ENCODE measurements at places on chromosomes 7 and 10.

DNA sequence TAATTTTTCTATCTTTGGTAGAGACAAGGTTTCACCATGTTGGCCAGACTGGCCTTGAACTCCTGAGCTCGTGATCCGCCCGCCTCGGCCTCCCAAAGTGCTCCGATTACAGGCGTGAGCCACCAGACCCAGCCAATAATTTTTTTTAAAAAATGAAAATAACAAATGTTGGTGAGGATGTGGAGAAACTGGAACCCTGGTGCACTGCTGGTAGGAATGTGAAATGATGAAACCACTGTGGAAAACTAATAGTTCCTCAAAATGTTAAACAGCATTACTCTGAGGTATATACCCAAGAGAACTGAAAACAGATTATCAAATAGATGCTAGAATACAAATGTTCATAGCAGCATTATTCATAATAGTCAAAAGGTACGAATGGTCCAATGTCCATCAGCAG is 23.0 kb upstream of the YWHAG start:
- DNase-seq = no peak

GRCh38 chr7:44637788-44638594 is 31.6 kb downstream of the OGDH start:
- peak; percentile 42 for DNase-seq

- DNase-seq = no peak
These were observed 26.5 kb upstream of the PRKAG2 start for GRCh38 chr7:151903249-151904032.

GRCh38 chr7:664997-665735 is 61.3 kb upstream of the DNAAF5 start:
- no peak for DNase-seq

- DNase-seq = no peak
These were observed 69.3 kb upstream of the PARD3 start for GRCh38 chr10:34884272-34884952.

DNA sequence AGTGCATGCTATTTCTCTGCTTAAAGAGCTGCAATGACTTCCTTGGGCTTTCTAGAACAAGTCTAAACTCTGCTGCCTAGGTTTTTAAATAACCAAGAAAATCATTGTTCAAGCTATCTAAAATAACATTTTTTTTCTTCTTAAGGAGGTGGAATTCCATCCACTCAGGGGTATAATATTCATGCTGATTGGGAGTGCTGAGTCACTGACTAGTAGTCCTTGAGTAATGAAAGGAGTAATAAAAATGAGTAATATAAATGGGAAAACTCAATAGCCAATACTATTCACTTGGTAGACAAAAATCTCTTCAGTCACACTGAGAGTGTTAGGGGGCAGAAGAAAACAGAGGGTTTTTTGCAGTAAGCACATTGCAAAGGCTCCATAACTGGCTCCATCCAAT is 72.0 kb downstream of the GFRA1 start:
- DNase-seq = no peak

DNA sequence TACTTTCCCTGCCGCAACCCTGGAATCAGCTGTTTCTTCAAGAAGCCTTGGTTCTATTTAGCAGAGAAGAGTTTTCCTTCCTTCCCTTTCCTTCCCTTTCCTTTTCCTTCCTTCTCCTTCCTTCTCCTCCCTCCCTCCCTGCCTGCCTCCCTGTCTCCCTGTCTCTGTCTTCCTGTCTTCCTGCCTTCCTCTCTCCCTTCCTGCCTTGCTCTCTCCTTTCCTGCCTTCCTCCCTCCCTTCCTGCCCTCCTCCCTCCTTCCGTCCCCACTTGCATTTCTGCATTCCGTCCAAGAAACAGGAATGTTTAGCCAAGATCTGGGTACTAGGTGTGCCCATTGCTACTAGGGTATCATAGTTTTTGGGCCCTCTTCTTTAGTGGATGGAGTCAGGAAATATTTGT is 21.9 kb downstream of the SND1 start:
- no peak for DNase-seq

DNA sequence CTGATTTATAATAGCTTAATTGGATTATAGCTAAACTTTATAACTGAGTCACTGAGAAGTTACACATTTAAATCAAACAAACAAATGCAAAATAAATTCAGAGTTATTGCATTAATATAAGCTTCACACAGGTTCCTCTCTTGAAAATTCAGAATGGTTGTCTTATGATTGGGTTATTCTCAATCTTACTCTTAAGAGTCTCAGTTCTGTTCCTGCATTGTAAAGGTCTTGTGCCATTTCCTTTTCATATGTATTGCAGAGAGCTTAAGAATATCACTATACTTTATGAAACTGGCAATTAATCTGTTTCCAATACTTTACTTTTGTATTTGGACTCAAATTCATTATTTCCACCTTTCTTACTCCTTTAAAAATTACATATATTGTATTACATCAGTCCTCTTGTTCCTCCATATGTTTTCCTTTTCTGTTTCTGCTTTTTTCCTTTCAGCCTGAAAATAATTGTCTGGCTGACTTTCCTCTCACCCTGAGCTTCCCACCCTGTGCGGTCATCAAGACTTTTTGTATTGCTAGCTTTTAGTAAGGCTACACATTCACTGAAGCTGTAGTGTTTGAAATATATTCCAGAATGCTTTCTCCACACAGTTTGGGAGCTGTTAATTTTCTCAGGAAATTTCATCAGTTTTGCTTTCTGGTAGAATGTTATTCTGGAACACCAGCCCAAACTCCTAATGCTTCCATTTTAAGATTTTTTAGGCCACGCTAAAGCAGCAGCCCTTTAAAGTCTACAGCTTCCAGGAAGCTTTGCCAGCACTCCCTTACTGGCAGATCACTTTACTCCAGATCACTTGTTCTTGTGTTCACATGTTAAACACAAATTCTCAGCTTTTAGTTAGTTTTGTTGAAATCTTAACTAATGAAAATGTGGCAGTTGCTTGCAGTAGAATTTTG is 139.4 kb downstream of the KCND2 start:
- DNase-seq = no peak

- DNase-seq = no peak
These were observed 25.3 kb upstream of the DNAAF5 start for GRCh38 chr7:701086-701671.

- DNase-seq = no peak
These were observed 215.0 kb downstream of the USP6NL start for GRCh38 chr10:11396311-11396955.

- DNase-seq = no peak
These were observed 334.3 kb downstream of the LRMDA start for GRCh38 chr10:75765789-75766096.

DNA sequence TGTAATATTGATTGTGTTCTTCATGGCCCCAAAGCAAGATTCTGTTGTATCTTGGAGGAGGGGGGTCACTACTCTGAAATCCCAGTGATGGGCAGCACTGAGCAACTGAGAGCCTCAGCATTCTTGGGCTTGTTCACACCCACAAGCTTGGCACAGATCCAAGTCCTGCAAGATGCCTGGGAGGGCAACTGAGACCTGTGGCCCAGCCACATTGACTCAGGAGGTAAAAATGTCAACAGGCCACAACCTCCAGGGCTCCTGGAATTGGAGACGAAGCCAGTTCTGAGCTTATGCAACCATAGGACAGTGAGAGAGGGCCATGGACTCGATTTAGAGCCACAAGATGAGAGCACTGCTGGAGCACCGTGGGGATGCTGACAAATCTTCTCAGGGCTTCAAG is 3.1 kb upstream of the DOCK1 start:
- DNase-seq = no peak

DNA sequence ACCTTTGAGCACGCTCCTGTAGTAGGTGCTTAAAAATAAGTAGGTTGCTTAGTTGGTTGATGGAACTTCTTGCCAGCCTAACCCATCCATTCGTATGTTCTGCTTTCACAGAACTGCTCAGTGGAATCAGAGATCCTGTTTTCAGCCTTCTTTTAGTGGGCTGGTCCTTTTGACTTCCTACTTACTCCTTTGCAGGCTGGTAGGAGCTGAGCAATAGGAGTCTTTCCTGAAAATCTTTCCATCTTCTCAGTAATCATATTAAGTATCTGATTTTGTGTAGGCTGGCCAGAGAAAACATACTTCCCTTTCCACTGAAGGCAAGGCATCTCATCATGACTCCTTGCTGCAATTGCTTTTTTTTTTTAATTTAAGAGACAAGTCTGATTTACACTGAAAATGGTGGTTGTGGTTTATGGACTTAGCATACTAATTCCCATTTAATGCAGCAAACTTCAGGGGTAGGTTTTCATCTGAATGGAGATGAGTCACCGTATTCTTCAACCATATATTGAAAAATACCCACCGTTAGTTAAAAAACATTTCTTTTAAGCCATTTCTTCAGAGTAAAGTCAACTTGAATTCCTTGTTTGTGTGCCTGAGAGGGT is 208.0 kb downstream of the ZNF365 start:
- no peak for DNase-seq

- DNase-seq = no peak
These were observed 8.2 kb downstream of the AGFG2 start for GRCh38 chr7:100546926-100547800.

DNA sequence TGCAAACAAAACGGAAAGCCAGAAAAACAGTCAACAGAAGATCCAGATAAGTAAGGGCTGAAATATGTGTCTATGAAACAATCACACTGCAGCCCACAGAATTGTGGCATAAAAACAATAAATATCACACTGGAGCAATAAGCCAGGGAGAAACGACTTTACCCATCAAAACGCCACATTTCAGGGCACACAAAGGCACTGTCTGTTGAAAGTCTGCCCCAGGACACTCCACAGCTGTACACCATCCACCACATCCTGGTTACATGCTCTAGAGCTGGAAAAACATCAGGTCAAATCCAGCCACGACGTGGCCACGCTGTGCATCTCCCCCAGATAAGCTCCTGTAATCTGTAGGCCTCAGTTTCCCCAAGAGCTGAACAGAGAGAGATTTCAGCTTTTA is 88.7 kb downstream of the COBL start:
- peak; percentile 17 for DNase-seq

DNA sequence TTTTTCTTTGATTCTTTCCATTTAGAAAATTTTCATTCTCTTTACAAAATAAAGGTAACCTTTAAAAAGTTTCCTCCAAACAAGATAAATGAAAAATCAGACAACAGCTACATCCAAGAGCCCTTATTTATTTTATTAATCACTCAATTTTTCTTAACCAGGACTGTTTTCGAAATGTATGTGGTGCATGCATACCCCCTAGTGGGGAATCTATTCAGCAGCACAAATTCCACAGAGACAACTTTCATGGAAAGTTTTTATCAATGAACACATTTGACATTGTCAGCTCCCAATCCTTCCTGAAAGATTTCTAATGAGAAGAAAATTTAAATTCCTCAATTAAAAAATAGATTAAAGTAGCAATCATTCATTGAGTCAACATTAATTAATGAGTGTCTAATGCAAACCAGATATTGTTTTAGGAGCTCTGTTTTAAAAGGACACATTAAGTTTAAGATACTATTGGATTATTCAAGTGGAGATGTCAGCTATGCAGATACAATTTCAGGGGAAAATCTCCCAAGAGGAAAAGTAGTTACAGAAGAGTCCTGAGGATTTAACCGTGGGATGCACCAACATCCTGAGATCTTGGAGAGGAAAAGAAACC is 5.2 kb upstream of the HTR7 start:
- no peak for DNase-seq

DNA sequence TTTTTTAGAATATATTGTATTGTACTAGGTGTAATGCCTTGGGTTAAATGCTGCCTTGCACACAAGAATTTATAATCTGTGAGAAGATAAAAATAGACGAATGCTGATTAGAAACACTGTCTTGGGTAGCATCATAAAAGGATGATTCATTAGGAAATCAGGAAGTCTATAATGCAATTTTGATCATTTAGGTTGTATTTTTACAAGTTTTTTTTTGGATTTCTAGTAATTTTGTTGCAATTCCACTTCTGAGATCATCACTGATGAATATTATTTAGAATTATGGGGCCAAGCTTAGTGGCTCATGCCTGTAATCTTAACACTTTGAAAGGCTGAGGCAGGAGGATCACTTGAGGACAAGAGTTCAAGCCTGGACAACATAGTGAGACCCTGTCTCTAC is 29.6 kb downstream of the WBP1L start:
- DNase-seq = no peak

DNA sequence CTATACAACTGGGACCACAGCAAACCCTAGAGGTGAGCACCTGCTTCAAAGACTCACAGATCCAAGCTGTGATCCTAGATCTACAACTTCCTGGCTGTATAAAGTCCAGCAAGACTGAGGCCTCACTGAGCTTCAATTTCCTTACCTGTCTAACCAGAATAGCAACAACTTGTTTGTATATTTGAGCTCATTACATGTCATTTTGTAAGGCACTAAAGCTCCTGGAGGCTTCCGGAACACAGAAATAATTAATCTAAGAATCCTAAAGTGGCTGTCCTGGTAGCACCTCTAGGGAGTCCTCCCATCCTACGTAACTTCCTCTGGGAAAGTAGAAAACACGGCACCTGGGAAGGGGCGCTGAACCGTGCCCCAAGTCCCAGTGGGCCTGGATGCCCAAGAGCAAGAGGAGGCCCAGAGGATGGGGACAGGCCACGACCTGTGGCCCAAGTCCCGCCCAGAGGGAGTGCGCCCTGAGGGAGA is 39.4 kb downstream of the HK1 start:
- DNase-seq = no peak

- no peak for DNase-seq
These were observed 56.3 kb downstream of the ASB13 start for GRCh38 chr10:5609952-5610616.

- DNase-seq = peak; percentile 84
These were observed 187.1 kb downstream of the DNAJB6 start for GRCh38 chr7:157523766-157524421.

DNA sequence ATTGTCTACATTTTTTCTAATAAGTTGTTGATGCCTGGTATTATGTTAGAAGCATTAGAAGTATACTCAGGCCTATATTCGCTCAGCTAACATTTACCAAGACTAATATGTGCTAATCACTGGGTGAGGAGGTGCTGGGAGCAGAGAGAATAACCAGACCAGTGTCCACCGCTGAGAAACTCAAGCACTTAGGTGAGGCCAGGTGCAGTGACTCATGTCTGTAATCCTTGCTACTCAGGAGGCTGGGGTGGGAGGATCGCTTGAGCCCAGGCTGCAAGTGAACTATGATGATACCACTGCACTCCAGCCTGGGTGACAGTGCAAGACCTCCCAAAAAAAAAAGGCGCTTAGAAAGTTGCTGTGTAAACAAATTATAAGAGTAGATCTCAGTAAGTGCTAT is 182.2 kb upstream of the AOAH start:
- DNase-seq = no peak
